ENCODE measurements at places on chromosomes 6 and 20.
A peak's percentile ranks its signal among the peaks of the same experiment; 100 is the strongest.

- no peak overlapping the region for H3K4me3 ChIP-seq
- peaks cover 10% of the 10 kb centered on the region for H3K4me1 ChIP-seq
- no peak for DNase-seq
Observed at GRCh38 chr6:20198156-20198774, 14.0 kb downstream of the MBOAT1 start.

DNA sequence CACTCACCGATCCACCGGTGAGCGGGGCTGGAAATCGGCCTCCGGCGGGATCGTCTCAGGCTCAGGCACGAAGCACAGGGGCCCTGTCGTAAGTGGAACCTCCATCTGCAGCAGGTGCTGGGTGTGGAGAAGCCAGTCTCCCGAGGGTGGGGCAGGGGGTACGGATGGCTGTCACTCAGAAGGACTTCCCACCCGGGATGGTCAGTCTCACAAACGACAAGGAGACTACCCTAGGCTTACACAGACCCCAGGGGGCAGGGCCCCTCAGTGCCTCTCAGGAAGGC, 27.8 kb downstream of the YTHDF1 start:
- H3K36me3 ChIP-seq: no peaks in the 10 kb centered on the region
- H3K4me3 ChIP-seq: no peak overlapping the region
- no peak overlapping the region for H3K27ac ChIP-seq
- DNase-seq: no peak
- no peaks in the 10 kb centered on the region for H3K4me1 ChIP-seq

DNA sequence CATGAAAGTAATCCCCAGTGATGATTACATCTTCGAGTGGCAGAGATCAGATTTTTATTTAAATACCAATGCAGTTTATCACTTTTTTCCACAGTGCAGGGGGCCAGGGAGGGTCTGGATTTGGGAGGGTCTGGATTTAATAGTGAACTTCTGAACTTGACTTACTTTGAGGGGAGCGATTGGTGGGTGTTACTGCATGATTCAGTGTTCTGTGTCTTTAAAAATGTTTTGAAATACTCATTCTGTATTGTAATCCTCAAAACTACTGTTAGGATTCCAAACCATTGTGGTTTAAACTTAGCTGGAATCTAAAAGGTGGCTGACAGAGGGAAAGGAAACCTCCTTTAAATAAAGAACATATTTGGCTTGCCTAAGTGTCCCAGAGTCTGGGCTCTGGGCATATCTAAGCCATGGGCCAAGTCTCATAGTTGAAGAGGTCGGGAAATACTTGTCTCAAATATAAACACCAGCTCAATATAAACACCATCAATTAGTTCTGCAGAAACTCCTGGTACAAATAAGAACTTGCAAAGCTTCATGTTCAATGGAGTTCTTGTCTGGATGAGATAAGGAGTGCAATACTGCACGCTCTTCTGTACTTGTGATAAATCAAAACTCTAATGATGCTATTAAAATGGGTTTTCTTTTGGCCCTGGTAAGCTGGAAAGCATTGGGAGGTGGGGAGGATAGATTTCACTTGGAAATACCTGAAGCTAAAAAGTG, 14.4 kb downstream of the JARID2 start:
- no peaks in the 10 kb centered on the region for H3K4me1 ChIP-seq
- H3K27ac ChIP-seq: peak overlapping the region; percentile 17
- no peak overlapping the region for H3K4me3 ChIP-seq
- H3K36me3 ChIP-seq: no peaks in the 10 kb centered on the region

GRCh38 chr6:156757849-156758248, 19.3 kb upstream of the ARID1B start:
- no peak overlapping the region for H3K4me3 ChIP-seq
- H3K4me1 ChIP-seq: no peaks in the 10 kb centered on the region
- no peaks in the 10 kb centered on the region for H3K27me3 ChIP-seq
